Cerebellar nuclear complex (tissue), 1 donor: ENCODE measurements at places on chromosomes 12 and 14.

- no peak for DNase-seq
These were observed 209.7 kb downstream of the ATXN7L3B start for GRCh38 chr12:74747305-74747704.

GRCh38 chr14:66330916-66331315, 155.3 kb upstream of the CCDC196 start:
- DNase-seq: no peak

- DNase-seq: no peak
These were observed 600.2 kb downstream of the TRHDE start for GRCh38 chr12:72872238-72872887.

- no peak for DNase-seq
These were observed 165.8 kb upstream of the LRIG3 start for GRCh38 chr12:59086126-59086525.

GRCh38 chr14:61438860-61439765, 117.7 kb downstream of the PRKCH start:
- no peak for DNase-seq
